ENCODE measurements at places on chromosomes 6 and 20.
A peak's percentile ranks its signal among the peaks of the same experiment; 100 is the strongest.

DNA sequence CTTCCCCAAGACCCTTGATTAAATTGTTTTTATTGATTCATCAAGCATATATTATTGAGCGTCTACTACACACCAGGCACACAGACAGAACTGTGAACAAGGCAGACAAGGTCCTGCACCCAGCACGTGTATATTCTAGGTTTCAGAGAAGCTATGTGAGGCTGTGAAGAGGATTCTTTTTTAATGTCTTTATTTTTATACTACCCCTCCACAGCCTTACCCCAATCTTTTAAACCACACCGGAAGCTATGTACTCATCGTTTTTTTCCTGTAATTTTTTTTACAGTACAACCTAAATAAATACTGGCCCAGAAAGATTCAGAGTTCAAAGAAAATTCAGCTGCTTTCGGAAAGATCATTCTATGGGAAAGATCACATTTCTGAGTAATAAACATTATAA lies 10.0 kb downstream of the SGK1 start:
- no peak for DNase-seq

- DNase-seq: no peak
Measured at GRCh38 chr6:110674096-110674495, 141.2 kb downstream of the CDK19 start.

- no peak for DNase-seq
Measured at GRCh38 chr6:29946223-29947076, 4.1 kb downstream of the HLA-A start.

DNA sequence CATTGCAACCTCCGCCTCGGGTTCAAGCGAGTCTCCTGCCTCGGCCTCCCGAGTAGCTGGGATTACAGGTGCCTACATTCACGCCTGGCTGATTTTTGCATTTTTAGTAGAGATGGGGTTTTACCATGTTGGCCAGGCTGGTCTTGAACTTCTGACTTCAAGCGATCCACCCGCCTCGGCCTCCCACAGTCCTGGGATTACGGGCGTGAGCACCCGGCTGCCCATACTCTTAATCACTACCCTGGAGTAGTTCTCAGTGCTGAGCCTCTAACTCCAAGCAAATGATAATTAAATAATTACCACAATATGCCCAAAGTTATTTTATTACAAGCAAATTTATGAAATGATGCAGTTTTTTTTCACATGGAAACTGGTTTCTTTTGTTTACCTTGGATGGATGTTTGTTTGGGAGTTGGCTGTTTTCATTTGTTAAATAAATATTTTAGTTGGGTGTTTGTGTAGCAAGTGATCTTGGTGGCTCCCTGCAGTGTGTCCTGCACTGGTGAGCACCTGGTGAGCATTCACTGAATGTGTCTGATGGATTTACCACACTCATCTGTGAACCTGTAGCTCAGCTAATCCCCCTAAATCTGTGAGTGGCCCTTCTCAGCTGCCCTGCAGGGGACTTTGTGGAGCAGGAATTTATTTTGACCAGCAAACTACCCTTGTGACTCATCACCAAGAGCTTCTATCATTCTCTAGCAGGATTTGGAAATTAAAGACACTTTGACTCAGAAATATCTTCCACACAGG lies 36.9 kb downstream of the UTRN start:
- DNase-seq: no peak

DNA sequence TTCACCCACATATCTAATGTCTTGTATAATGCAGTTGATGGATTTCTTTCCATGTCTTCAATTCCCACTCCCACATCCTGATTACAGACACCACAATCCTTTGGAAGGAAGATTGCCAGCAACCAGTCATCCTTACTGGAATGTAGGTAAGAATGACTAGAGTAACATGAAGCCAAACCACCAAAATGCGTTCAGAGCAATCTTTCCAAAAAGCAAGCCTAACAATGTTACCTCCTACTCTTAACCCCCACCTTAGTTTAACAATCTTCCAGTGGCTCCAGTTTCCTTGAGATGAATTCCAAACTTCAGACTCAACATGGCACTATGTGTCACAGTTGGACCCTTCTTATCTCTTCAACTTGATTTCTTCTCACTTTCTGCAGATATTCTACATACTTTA lies 685.6 kb downstream of the DOK5 start:
- no peak for DNase-seq

DNA sequence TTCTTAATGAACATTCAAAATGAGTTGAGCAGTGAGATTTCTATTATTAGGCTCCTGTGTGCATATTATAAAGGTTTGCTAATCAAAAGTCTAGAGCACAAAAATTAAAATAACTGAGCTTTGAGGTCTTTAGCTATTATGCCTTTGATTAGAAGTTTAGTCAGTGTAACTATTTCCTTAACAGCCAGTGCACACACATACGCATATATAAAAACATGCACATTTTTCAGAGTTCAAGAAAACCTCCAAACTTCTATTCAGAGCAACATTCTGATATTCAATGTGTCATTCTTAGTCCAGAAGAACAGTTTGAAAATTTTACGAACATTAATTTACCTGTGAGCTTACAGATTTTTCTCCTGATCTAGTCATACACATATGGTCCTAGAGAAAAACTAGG lies 48.3 kb upstream of the MYB start:
- no peak for DNase-seq

DNA sequence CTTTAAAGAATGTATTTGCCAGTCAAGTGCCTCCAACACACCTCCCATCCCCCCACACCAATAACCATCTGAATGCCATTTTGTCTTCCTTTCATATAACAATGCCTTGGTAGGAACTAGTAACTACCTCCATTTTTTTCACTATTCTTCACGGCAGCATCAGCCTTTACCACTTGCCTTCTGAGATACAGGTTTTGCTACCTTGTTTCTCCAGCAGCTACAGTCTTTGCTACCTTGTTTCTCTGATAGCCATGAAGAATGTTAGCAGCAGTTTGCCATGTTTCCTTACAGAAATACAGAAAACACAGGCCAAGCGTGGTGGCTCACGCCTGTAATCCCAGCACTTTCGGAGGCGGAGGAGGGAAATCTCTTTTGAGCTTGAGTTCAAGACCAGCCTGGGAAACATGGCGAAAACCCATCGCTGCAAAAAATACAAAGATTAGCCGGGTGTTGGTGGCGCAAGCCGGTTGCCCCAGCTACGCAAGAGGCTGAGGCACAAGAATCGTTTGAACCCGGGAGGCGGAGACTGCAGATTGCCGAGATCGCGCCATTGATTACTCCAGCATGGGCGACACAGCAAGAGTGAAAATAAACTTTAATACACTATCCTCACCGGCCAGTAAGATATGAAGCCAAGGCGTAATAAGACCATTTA lies 100.9 kb downstream of the HFE start:
- no peak for DNase-seq

GRCh38 chr6:15263780-15264374 lies 18.0 kb downstream of the JARID2 start:
- DNase-seq: no peak

DNA sequence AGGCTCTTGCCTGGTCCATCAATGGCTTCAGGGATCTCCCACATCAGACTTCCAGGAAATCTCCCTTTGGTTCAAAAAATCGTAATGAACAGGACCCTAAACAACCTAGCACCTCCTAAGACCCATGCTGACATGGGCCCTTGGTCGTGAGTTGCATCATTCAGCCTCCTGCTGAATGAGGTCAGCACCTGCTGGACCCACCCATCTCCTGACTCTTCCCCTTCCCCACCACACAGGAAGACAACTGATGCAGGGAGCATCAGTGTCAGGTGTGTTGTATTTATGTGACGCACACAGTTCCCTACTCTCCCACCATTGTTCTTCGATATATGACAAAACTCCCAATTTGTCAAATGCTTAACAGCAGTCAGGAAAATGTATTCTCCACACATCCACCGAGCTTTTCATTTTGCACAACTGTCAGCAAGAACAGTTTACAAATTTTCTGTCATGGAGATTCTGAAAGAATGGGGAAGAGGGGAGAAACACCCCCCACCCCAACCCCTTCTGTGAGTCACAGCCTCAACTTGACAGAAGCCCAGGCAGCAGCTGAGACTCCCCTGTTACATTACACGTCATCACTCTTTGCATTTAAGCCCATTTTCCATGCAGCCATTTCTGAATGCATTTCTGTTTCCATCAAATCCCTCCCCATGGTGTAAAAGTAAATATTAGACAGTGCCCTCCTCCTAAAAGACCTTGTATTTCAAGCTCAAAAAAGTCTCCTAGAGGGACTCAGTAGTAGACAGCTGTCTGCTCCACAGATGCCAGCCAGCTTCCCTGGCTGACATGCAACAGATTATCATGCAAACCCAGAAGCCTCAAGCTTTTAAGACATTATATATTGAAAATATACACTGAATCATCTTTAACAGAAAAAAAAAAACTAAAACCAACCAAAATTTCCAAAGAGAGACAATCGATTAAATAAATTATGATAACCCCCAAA lies 577.5 kb downstream of the PTPRT start:
- no peak for DNase-seq

DNA sequence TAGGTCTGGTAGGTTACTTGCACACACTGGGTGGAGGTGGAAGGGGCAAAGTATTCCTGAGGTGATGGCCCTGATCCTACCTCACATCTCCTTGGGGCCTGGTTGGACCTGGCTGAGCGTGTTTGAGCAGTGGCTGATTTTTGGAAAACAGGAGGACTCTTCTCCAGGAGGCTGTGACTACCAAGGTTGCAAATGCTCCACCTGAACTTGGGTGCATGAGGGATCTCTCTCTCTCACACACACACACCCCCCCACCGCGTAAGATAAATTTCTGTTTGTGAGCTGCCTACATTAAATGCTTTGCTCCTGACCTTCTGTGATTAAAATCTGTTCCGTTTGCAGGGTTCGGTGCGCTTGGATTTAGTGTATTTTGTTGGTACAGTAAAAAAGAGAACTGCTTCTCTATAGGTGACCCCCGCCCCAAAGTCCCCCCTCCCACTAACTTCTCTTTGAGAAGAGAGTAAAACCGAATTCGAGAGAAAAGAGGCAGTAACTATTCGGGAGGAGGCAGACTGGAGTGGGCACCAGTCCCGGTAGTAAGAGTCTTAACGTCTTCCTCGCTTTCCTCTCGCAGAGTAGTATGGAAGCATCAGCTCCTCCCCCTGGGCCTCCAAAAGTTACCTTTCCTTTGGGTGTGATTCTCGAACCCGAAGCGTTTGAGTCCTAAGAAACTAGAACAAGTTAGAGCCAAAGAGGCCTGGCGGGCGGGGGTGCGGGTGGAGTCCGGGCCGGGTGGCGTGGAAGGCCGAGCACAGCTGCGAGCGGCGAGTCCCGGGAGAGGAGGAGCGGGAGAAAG lies 585 bp upstream of the DSE start:
- no peak for DNase-seq

GRCh38 chr20:44909872-44910689 lies at the start of gene PABPC1L:
TSS of gene PABPC1L (plus strand) at chr20:44910060. CDS start at chr20:44910144, 84 bp downstream.
- DNase-seq: peak; percentile 57

DNA sequence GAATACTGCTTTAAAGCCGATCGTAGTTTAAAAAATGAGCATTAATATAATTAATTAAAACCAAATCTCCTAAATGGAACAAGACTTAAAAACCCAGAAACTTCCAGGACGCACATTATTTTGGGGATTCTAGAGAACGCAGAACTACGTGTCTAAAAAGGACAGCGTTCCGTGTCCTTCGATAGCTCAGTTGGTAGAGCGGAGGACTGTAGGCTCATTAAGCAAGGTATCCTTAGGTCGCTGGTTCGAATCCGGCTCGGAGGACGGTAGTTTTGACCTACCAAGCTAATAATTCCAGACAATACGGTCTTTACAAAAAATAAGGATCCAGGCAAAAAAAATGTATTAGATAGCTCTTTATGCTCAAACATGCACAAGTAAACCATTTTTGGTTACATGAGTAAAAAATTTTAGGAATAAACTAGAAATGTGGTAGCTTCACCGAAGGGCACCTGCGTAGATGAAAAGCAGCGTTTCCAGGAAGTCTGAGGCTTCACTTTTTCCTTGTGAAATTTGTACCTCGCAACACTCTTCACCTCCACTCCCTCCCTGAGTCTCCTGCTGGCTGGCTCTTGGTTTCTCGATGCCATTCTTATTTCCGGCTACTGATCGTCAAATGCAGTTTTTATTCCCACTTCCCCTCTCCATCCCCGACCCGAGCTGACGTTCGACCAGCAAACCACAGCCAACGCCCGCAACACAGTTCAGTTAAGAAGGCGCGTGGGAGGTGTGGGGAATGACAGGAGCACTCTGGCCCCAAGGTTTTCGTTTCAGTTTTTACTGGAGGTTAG lies 19.6 kb upstream of the ABT1 start:
- peak; percentile 50 for DNase-seq

GRCh38 chr6:114024746-114025145 lies 53.8 kb upstream of the HDAC2 start:
- no peak for DNase-seq

- DNase-seq: no peak
Measured at GRCh38 chr6:12294851-12295536, 4.8 kb downstream of the EDN1 start.

DNA sequence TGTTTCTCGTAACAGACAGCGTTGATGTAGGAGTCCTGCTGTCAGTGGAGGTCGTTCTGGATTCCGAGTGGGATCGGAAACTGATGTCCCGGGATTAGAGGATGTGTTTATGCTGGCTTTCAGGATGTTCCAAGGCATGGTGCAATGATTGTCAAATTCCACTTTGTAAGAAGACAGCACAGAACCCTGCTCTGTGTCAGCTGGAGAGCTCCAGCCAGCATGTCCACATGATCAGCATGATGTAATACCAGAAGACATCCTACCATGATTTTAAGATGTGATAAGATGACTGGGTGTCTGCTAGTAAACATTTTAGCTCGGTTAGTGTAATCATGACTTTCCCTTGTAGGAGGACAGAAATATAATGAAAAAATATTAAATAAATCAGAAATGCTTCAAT lies 20.3 kb downstream of the ENPP1 start:
- no peak for DNase-seq

DNA sequence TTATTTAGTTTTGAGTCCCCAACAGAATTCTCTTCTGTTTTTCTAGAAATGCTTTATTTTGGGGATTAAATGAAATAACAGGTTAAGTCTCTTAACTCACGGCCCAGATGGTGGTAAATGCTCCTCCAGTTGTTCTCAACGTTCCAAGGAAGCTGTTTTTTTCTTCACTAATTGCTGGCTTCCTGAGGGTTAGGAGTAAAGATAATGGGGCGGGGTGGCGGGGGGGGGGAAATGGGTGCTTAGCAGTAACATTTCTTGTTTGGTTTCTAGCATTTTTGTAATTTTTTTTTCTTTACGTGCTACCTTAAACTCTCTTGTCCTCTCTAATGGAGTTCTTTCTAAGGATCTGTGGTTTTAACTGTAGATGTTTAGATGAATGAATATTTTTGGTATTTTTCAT lies 2.2 kb downstream of the SRSF3 start:
- no peak for DNase-seq

GRCh38 chr6:36700831-36701230 lies 3.2 kb downstream of the RAB44 start:
- DNase-seq: no peak

DNA sequence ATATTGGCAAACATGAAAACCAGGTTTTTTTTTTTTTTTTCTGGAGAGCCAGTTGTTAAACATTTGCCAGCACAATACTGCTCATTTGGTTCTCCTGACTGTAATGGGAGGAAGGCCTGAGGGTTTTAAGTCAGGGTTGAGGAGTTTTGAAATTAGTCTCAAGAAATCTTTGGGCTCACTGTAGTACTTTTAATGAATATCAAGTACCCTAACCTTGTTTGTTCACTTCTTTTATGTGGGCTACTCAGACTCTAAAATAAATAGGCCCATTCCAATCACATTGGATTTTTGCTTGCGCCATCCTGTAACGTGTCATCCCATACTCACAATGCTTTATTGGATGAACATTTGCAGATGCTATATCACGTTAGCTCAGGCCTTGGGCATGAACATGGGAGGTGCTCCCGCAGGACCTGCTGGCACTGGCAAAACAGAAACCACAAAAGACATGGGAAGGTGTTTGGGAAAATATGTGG lies 146.9 kb downstream of the DNAH8 start:
- DNase-seq: no peak

GRCh38 chr6:168637834-168638233 lies 196.8 kb downstream of the SMOC2 start:
- no peak for DNase-seq

All from glutamatergic neuron (in vitro differentiated cells).